ENCODE measurements at places on chromosomes 1 and 21.

- DNase-seq = no peak
These were observed 23.3 kb downstream of the RBM11 start for GRCh38 chr21:14239281-14239680.

DNA sequence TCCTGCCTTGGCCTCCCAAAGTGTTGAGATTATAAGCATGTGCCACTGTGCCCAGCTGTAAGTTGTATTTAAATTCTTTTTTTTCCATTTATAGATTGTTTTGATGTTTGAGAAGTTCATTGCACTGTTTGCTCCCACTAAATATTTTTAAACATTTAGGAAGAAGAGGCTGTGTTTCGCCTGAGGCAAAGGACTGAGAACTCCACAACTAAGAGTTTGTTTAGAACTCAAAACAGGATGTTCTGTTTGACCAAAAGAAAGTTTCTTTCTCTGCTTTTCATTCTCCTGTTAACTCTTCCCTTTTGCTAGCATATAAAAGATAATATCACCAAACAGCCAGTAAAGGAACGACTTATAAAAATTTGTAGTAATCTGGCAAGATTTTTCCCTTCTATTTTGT lies 87.0 kb downstream of the RUNX1 start:
- DNase-seq = no peak

GRCh38 chr1:244705261-244706234 lies 52.6 kb downstream of the DESI2 start:
- DNase-seq = no peak

DNA sequence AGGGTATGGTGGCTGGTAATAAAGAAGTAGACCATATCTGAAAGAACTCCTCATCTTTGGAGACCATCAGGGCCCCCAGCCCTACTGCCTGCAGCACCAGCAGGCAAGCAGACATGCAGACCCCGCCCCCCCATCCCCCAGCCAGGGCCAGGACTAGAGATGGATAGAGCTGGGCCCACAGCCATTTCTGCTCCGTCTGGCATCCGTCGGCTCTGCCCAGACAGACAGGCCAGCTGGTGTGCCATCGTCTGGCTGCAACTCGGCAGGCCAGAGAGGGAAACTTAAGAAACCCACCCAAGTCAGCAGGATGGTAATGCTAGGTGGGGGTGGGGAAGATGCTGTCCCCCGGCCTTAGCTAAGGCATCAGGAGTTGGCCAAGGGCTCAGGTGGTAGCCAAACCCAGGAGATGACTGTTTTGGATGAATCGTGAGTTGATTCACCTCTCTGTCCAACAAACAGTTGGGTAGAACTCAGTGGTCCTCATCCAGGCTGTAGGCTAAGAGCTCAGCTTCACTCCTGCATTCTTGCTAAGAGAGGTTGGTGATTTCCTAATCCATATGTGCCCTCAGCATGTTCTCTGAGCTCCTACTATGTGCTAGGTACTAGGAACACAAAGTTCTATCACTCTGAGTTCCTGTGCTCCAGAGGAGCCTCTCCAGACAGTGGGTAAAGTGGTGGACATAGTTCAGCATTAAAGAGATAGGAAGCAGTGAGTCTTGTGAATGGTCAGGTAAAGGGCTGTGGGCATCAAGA lies 23.2 kb upstream of the TMEM222 start:
- DNase-seq = no peak

DNA sequence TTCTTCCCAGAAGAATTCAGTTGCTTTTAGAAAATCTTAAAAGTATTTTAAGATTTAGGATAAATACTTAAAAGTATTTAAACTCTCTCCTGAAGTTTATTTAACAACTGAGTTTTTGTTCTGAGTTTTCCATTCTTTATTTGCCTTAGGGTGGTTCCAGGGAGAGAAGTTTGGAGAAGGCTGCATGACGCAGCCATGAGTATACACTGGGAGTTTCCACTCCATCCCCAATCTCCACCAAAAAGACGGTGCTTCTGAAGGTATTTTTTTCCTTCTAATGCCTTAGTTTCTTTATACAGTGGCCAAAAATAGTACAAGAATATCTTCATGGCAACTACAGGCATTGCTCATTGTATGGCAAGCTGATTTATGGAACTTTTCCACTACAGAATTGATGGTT lies 122.7 kb downstream of the ST6GALNAC5 start:
- DNase-seq = no peak

- no peak for DNase-seq
These were observed 18.0 kb downstream of the ALDH4A1 start for GRCh38 chr1:18884419-18884717.

DNA sequence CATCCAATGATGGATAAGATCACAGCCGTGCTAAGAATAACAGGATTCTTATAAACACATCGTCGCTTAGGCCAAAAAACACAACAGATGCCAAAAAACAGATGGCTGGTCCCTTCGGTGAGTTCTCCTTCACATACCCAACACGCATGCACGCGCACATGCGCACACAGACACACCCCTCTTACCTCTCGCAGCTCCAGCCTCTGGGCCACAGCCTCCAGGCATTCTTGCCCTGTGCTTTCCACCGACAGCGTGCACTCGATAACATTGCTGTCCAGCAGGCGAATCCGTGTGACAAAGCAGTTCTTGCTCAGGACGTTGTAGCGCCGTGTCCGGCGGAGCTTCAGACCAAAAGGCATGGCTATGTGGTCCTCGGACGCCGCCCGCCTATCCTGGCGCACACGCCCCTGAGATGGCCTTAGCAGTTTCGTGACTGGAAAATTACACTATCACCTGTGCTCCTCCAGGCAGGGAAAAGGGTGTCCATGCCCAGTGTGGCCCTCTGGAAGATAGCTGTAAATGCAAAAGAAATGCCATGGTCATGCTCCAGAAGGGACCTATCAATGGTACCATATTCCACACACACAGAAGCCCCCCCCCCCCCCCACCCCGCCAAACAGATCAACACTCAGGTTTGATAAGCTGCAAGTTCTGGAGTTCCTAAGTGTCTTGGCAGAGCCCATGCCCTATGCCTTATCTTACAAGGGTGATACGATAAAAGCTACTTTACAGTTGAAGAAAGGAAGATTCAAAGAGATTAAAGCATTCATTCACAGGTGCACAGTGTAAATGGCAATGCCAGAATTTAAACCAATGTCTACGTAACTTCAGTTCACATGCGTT lies 86.7 kb downstream of the PTPN14 start:
- no peak for DNase-seq

DNA sequence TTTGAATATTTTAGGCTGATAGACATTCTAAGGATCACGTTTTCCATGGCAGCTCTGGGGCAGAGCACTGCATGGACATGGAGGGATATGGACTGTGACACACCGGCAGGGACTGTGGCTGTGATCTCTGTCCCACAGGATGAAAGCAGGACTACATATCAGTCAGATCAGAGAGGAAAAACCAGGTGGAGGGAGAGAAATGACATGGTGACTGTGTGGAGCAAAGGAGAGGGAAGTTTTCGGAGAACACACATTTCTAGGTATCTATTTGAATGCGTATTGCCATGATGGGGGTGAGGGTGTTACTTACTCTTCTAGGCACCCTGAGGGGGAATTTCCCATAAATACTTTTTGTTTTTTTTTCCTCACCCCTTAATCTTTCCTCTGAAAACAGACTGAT lies 3.2 kb upstream of the CD1C start:
- DNase-seq = no peak

GRCh38 chr1:154865442-154866256 lies 4.4 kb downstream of the KCNN3 start:
- no peak for DNase-seq

GRCh38 chr1:212073490-212073889 lies 37.9 kb downstream of the DTL start:
- DNase-seq = no peak

Measured in activated CD8-positive, alpha-beta memory T cell treated with anti-CD3 and anti-CD28 coated beads, Interleukin-2, amount 10 ng/mL, durations not matched to agents 7 days and 5 days (primary cell).